ENCODE measurements at places on chromosomes 7 and 10. TPM values are rescaled to one million over a fixed set of nuclear protein-coding genes. Genes with fewer than 3 reads are reported as not detected.

- H3K36me3 ChIP-seq: no peaks in the 10 kb centered on the region
- no peak overlapping the region for H3K4me3 ChIP-seq
- H3K27me3 ChIP-seq: no peaks in the 10 kb centered on the region
- no peaks in the 10 kb centered on the region for H3K4me1 ChIP-seq
Measured at GRCh38 chr7:17159500-17160037, 138.9 kb upstream of the AHR start.

GRCh38 chr10:60607372-60607771, 170.9 kb upstream of the CDK1 start:
- H3K4me1 ChIP-seq: peaks cover 4% of the 10 kb centered on the region
- H3K36me3 ChIP-seq: no peaks in the 10 kb centered on the region
- H3K27ac ChIP-seq: no peak overlapping the region
- H3K4me3 ChIP-seq: no peak overlapping the region
- H3K27me3 ChIP-seq: no peaks in the 10 kb centered on the region

DNA sequence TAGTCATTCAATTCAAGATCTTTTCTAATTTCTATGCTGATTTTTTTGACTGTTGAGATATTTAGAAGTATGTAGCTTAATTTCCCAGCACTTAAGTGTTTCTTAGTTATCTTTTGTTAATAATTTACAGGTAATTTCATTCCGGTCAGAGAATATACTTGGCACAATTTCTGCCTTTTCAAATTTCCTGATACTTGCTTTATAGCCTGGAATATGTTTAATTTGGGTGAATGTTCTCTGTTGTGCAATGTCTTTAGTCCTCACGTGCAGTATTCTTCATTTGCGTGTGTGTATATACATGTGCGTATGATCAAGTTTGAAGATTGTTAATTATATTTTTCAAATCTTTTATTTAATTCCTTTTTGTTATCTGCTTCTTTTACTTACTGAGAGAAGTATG, 989.3 kb downstream of the LRMDA start:
- no peak overlapping the region for H3K27ac ChIP-seq
- no peak overlapping the region for H3K4me3 ChIP-seq
- H3K4me1 ChIP-seq: peaks cover 9% of the 10 kb centered on the region
- H3K27me3 ChIP-seq: no peaks in the 10 kb centered on the region
- DNase-seq: no peak
- no peaks in the 10 kb centered on the region for H3K36me3 ChIP-seq

DNA sequence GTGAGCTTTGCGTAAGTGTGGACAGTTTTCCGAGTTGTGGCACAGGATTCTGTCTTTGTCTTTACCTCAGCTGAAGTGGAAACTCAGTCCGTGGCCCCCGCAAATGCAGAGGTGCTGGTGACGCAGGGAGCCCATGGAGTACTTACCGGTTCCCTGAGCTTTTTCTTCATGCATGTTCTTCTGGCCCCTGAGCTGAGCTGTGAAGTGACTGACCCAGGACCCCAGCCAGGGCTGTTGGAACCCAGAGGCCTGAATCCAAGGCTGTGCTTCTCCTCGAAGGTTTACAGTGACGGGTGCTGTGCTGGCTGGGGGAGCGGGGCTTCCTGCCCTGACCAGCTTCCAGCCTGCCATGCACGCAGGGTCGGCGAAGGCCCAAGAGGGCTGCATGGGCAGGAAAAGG, 223.5 kb downstream of the GLRX3 start:
- no peaks in the 10 kb centered on the region for H3K27me3 ChIP-seq
- DNase-seq: no peak
- H3K4me3 ChIP-seq: no peak overlapping the region
- H3K27ac ChIP-seq: no peak overlapping the region
- no peaks in the 10 kb centered on the region for H3K36me3 ChIP-seq

DNA sequence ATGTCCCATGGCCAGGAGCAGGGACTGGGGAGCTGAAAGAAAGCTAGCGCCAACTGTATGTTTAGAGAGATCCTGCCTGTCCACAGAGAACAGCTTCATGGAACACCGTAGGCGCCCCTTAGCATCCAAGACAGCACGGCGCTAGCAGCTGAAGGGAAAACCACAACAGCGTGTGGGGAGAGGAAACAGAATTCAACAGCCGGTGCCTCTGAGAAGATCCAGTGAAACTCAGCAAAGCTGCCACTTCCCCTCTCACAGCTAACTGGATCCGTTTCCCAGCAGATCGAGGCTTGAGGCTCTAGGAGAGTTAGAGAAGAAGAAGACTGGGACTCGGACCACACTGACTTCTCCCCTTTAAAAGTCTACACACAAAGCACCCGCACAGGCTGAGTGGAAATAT, 145.0 kb downstream of the MAD1L1 start:
- no peak for DNase-seq
- peaks cover 4% of the 10 kb centered on the region for H3K36me3 ChIP-seq
- H3K27me3 ChIP-seq: no peaks in the 10 kb centered on the region
- no peak overlapping the region for H3K4me3 ChIP-seq
- H3K27ac ChIP-seq: no peak overlapping the region

GRCh38 chr7:113622796-113623195, 296.0 kb downstream of the PPP1R3A start:
- H3K27ac ChIP-seq: no peak overlapping the region
- no peaks in the 10 kb centered on the region for H3K4me1 ChIP-seq
- H3K4me3 ChIP-seq: no peak overlapping the region
- no peak for DNase-seq
- no peaks in the 10 kb centered on the region for H3K36me3 ChIP-seq
- H3K27me3 ChIP-seq: peaks cover 3% of the 10 kb centered on the region

DNA sequence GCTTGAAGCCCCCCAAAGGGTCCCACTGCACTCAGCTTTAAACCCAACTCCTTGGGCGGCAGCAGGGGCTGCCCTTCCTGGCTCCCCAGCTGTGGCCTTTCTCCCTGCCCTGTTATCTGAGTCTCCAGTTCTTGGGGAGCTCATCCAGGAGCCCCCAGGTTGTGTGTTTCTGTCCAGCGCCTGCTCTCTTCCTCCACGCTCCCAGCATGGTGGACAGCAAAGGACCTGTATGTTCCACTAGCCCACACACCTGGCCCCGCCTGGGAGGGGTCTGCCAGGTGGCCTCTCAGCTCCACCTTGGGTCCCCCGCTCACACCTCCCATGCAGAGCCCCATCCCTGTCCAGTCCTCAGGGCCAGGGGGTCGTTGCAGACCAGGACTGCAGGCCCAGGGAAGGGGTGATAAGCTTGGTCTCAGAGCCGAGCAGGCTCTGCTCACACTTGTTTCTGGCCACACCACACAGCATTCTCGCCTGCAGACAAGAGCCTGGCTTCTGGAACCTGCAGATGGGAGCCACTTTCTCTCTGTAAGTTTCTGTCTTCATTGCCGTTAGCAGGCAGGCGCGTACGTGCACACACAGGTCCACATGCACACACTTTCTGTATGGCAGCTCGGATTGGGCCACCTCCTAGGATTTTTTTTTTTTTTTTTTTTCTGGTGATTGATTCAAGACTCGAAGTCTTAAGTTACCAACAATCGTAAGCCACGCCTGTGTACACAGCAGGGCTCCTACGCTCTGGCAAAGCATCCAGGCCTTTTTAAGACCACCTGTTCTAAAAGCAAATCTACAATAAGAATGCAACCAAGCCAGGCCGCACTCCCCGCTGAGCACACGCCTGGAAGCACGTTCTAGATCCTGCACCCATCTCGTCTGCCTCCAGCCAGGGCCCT, 104.6 kb downstream of the CYTH3 start:
- H3K27me3 ChIP-seq: no peaks in the 10 kb centered on the region
- no peak overlapping the region for H3K4me3 ChIP-seq
- H3K4me1 ChIP-seq: peaks cover 29% of the 10 kb centered on the region
- DNase-seq: no peak
- H3K36me3 ChIP-seq: peaks cover 25% of the 10 kb centered on the region

GRCh38 chr10:109992485-109992884, 15.3 kb upstream of the ADD3 start:
- no peak overlapping the region for H3K4me3 ChIP-seq
- no peaks in the 10 kb centered on the region for H3K27me3 ChIP-seq
- peak overlapping the region; percentile 8 for H3K27ac ChIP-seq
- peaks cover 40% of the 10 kb centered on the region for H3K4me1 ChIP-seq
- no peaks in the 10 kb centered on the region for H3K36me3 ChIP-seq

DNA sequence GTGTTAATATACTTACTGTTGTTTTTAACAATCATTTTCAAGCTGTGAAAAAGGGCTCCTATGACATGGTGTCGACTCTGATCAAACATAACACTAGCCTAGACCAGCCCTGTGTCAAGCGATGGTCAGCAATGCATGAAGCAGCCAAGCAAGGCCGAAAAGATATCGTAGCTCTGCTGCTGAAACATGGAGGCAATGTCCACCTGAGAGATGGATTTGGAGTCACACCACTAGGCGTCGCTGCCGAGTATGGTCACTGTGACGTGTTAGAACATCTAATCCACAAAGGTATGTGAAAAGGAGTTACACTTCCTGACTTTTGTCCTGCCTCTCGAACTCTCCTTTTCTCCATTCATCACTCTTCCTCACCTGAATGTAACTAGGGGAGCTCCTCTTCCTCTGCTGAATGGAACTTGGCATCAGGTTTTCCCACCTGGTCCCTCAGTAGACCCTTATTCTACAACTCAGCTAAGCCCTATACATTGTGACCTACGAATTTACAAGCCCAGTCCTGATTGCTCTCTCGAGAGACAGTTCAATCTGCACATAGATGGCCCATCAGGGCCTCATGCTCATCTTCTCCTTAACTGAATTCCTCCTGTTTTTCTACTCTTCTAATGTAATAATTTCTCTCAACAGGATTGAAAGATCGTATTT, 23.0 kb downstream of the ASB15 start:
- no peaks in the 10 kb centered on the region for H3K4me1 ChIP-seq
- no peaks in the 10 kb centered on the region for H3K27me3 ChIP-seq
- DNase-seq: no peak
- H3K27ac ChIP-seq: no peak overlapping the region
- no peaks in the 10 kb centered on the region for H3K36me3 ChIP-seq

- no peak overlapping the region for H3K4me3 ChIP-seq
- no peaks in the 10 kb centered on the region for H3K36me3 ChIP-seq
- no peak for DNase-seq
- no peak overlapping the region for H3K27ac ChIP-seq
- no peaks in the 10 kb centered on the region for H3K27me3 ChIP-seq
- no peaks in the 10 kb centered on the region for H3K4me1 ChIP-seq
Measured at GRCh38 chr10:5260828-5261227, 64.2 kb downstream of the AKR1C4 start.

- DNase-seq: no peak
- H3K4me1 ChIP-seq: peaks cover 36% of the 10 kb centered on the region
- peaks cover 2% of the 10 kb centered on the region for H3K27me3 ChIP-seq
- peaks cover 4% of the 10 kb centered on the region for H3K36me3 ChIP-seq
Measured at GRCh38 chr7:75740846-75741497, 2.2 kb upstream of the HIP1 start.

DNA sequence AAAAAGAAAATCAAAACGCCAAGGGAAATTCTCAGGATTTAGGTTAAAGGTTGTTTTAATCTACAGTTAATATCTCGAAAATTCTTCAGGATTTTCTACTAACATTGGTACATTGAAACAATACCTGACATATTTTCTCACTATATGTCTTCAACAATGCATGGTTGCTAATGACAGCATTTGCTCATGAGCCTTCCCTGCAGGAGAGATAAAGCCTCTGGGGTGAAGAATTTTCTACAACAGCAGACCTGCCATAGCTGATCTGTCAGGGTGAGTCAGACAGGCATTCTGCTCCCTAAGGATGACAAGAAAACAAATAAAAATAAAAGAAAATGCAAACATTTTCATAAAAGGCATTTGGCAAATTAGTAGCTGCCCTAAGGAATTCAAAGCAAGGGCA, 11.7 kb upstream of the GPR37 start:
- H3K4me3 ChIP-seq: no peak overlapping the region
- no peaks in the 10 kb centered on the region for H3K36me3 ChIP-seq
- DNase-seq: no peak
- H3K27ac ChIP-seq: no peak overlapping the region

DNA sequence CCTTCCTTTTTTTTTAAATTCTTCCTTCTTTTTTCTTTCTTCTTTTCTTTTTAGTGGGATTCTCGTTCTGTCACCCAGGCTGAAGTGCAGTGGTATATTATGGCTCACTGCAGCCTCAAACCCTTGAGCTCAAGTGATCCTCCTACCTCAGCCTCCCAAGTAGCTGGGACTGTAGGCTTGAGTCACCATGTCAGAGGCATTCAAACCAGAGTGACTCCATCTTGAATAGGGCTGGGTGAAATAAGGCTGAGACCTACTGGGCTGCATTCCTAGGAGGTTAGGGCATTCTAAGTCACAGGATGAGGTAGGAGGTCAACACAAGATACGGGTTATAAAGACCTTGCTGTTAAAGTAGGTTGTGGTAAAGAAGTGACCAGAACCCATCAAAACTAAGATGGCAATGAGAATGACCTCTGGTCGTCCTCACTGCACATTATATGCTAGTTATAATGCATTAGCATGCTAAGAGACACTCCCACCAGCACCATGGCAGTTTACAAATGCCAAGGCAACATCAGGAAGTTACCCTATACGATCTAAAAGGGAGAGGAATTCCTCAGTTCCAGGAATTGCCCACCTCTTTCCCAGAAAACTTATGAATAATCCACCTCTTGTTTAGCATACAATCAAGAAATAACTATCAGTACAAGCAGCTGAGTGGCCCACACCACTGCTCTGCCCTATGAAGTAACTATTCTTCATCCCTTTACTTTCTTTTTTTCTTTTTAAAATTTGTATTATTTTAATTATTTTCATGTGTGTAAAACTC, 99.0 kb upstream of the ITGB1 start:
- no peak for DNase-seq
- peaks cover 8% of the 10 kb centered on the region for H3K4me1 ChIP-seq
- peaks cover 5% of the 10 kb centered on the region for H3K27me3 ChIP-seq
- H3K4me3 ChIP-seq: no peak overlapping the region
- H3K36me3 ChIP-seq: no peaks in the 10 kb centered on the region

- H3K36me3 ChIP-seq: no peaks in the 10 kb centered on the region
- no peaks in the 10 kb centered on the region for H3K4me1 ChIP-seq
- H3K27ac ChIP-seq: no peak overlapping the region
- no peaks in the 10 kb centered on the region for H3K27me3 ChIP-seq
- H3K4me3 ChIP-seq: no peak overlapping the region
Measured at GRCh38 chr10:112507988-112508387, 61.0 kb downstream of the VTI1A start.

DNA sequence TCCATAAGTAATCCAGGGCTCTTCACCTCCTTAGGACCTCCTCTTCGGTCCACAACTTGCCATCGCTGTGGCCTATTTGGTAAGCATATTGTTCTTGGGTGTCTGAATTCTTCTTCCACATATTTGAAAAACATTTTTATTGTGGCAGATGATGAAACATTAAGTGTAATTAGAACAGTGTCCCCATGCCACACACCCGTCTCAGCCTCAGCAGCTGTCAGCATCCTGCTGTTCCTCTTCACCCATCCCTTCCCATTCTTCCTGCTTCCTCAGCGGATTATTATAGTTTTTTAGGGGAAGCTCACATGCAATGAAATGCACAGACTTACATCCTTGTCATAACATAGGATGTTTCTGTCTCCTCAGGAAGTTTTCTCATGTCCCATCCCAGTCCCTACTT, 20.1 kb downstream of the TDRD1 start:
- H3K27me3 ChIP-seq: peaks cover 74% of the 10 kb centered on the region
- no peaks in the 10 kb centered on the region for H3K36me3 ChIP-seq
- H3K4me1 ChIP-seq: no peaks in the 10 kb centered on the region
- H3K27ac ChIP-seq: no peak overlapping the region
- no peak overlapping the region for H3K4me3 ChIP-seq
- no peak for DNase-seq

ANXA8 gene
- total RNA-seq: not detected

GJD4 gene
- total RNA-seq: not detected

PIP gene
- not detected for total RNA-seq

RBP4 gene
- 0.56 TPM for total RNA-seq

OGDHL gene
- total RNA-seq: 1.7 TPM

SLC29A3 gene
- total RNA-seq: 4.4 TPM

PNLIP gene
- not detected for total RNA-seq

CFAP46 gene
- total RNA-seq: 0.56 TPM

FBXO24 gene
- total RNA-seq: 0.46 TPM

CCDC172 gene
- total RNA-seq: not detected

UPK3B gene
- 1.5 TPM for total RNA-seq

TMEM178B gene
- 0.99 TPM for total RNA-seq
